ENCODE measurements at places on chromosomes 12 and 14.

- peak; percentile 74 for DNase-seq
Observed at GRCh38 chr12:120013659-120014380, 24.8 kb downstream of the BICDL1 start.

DNA sequence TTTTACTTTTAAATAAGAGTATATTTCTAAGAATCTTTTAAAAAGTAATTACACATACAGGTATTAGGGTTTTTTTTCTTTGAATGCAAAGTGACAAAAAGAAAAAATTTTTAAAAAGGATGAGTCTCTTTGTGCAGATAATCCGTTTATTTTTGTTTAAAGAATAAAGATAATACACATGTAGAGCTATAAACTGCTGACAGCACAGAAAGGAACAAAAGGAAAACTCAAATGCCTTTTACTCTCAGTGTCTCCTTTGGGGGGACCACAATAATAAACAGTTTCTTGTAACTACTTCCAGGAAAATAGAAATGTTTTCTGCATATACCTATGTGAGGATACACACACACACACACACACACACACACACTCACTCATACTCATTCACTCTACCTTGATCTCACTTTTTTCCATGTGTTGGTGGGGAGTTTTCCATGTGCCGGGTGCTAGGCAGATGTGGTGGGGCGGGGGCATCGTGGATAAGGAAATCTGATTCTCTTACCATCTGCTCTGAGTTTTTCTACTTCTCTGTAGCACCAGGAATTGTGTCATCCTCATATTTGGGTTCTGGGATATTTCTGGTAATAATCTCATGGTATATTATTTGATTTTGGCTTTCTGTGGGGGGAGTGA, 58.1 kb downstream of the KCTD10 start:
- no peak for DNase-seq

GRCh38 chr12:18551701-18552100, 186.1 kb downstream of the PLCZ1 start:
- no peak for DNase-seq

- no peak for DNase-seq
Observed at GRCh38 chr12:107441665-107442300, 243.8 kb upstream of the PWP1 start.

GRCh38 chr14:69712599-69713088, 54.3 kb upstream of the SRSF5 start:
- no peak for DNase-seq

DNA sequence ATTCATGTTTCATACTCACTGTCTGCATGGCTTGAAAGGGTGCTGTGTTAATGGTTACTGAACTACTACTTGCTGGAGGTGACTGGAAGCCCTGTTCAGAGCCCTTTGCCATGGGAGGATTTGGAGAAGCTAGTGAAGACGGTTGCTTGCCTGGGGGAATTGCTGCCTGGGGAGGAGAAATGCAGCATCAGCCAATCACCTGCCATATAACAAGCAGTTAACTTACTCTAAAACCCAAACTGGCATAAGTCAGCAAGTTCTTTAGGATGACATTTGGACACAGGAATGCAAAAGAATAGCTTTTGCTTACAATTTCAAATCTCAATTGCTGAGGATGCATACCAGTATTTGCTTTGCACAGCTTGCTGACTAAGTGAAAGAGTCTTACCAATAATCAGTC, 23.4 kb upstream of the IPO8 start:
- no peak for DNase-seq

DNA sequence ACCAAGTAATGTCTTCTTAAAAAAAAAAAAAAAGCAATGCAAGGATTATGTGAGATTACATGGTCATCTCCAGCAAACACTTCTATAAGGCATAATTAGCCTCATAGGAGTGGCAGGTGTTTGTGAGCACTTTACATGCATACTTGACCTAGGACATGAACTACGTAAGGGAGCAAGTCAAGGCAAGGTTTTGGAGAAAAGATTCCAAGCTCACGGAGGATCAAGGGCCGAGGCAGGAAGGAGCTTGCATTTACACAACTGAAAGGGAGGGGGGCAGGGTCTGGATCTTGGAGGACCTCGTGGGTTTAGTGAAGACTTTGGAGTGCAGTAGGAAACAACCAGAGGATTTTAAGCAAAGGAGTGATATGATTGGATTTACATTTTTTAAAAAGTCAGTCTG, 112.5 kb downstream of the CCER1 start:
- no peak for DNase-seq

Measured in stimulated activated CD4-positive, alpha-beta T cell treated with anti-CD3 and anti-CD28 coated beads, Interleukin-4, amount 100 ng/mL, for 24 hours (primary cell).